RPMI7951 (cell line): ENCODE measurements at places on chromosomes 5 and 9. TPM values are rescaled to one million over a fixed set of nuclear protein-coding genes. Genes with fewer than 3 reads are reported as not detected.

DNA sequence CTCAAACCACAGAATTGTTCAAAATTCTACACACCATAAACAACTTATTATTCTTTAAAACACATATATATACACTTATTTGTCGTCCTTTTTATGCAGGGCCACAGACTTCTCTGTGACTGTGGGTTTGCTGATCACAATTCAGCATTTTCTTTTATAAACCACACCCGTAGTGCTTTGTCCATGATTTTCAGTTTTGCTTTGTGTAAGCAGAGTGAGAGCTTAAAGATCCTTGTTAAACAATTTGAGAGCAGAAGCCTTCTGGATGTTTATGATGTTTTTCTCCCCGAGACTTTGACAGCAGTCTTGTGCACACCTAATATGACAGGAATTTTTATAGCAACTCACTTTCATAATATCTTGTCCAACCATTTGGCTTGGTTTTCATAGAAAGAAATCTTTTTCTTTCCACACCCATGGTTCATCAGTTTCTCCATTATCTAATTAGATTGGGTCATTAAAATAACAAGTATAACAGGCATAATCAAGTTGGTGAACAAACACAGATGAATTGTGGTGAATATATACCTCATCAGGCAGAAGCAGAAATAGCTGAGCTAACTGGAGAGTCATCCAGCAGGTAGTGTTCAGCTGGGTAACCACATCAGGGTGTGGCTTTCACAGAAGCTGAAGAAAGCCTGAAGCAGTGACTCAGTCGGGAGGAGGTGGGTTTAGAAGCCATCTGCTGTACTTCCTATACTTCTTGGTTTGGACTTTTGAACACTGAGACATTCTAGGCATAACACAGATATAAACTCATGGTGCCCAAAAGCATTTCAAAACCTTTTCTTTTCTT is 232.8 kb downstream of the DOCK8 start:
- DNase-seq = no peak

- peak; percentile 87 for DNase-seq
Observed at GRCh38 chr5:33891788-33892619, at the start of gene ADAMTS12. TSS of gene ADAMTS12 (minus strand) at chr5:33891990. CDS start at chr5:33891856, 134 bp downstream.

GPRIN1 gene
- 4.9 and 6.2 TPM in 2 replicates for total RNA-seq

DNA sequence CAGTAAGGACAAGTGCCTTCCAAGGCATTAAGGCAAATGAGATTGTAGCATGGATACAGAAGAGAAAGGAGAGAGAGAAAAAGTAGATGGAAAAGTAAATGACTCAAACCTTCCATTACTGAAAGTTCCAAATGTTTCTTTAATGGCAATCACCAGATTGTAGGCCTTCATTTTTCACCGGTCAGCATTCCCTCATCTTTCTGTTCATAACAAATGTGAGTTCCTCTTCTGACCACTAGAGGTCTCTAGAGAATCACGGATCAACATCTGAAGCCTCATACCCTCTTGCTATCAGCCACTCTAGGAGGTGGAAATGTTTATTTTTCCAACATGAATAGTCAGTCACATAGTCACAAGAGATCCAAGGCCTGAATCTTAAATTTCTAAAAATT is 73.6 kb upstream of the RPS23 start:
- peak; percentile 81 for DNase-seq

- no peak for DNase-seq
Observed at GRCh38 chr5:115695310-115695880, 69.6 kb upstream of the TMED7 start.

ZFP2 gene
- not detected in 2 replicates for total RNA-seq

- DNase-seq = no peak
Observed at GRCh38 chr5:153546566-153546965, 56.1 kb downstream of the GRIA1 start.

- no peak for DNase-seq
Observed at GRCh38 chr5:32168460-32169033, 5.6 kb downstream of the GOLPH3 start.

DNA sequence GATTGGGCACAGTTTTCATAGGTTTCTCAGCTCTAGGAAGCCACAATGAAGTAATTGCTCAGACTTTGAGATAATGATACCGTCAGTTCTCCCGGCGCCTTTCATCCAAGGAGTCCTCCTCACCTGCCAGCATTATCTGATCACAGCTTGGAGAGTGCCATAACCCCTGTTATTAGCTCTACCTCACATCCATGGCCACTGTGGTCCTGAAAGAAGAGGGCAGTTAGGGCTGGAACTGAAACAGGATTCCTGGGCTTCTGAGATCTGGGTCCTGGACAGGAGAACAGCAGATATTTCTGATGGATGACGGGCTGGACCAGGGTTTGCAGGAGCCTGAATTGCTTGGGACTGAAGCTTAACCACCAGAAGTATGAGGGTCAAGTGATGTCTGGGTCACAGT is 13.5 kb downstream of the RGS3 start:
- no peak for DNase-seq

PCDHA4 gene
- total RNA-seq = under 0.01 and 0.12 TPM in 2 replicates

GRCh38 chr5:140178086-140178410 is 3.1 kb downstream of the CYSTM1 start:
- no peak for DNase-seq

TAS2R1 gene
- total RNA-seq = not detected in 2 replicates

DNA sequence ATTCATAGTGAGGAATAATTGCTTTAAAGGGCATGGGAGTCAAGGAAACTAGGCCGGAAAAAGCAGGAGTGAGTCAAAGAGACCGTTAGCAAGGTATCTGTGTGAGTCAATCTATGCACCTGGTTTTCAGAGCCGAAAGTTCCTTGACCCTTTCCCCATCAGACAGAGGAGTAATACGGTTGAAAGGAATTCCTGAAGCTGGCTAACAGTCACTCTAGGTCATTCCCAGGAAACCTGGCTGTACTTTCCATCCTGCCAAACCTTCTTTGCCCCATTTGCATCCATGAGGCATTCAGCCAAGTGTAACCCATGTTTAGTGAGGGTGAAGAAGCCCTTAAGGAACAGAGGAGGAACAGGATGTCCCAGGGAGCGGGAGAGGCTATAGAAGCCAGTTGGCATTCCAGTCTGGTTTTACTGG is 16.2 kb downstream of the RBM18 start:
- DNase-seq = no peak

DNA sequence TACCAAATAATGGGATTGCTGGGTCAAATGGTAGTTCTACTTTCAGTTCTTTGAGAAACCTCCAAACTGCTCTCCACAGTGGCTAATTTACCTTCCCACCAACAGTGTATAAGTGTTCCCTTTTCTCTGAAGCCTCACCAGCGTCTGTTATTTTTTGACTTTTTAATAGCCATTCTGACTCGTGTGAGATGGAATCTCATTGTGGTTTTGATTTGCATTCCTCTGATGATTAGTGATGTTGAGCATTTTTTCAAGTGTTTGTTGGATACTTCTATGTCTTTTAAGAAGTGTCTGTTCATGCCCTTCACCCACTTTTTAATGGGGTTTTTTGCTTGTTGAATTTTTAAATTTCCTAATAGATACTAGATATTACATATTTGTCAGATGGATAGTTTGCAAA is 28.4 kb upstream of the SUSD1 start:
- DNase-seq = peak; percentile 46

GRCh38 chr9:5566054-5566618 is 55.8 kb downstream of the PDCD1LG2 start:
- no peak for DNase-seq

RALGDS gene
- total RNA-seq = 12.5 and 18.9 TPM in 2 replicates

MIGA2 gene
- total RNA-seq = 13.7 and 15.6 TPM in 2 replicates

APBA1 gene
- 0.10 and 0.12 TPM in 2 replicates for total RNA-seq

QRFP gene
- total RNA-seq = not detected in 2 replicates

DNA sequence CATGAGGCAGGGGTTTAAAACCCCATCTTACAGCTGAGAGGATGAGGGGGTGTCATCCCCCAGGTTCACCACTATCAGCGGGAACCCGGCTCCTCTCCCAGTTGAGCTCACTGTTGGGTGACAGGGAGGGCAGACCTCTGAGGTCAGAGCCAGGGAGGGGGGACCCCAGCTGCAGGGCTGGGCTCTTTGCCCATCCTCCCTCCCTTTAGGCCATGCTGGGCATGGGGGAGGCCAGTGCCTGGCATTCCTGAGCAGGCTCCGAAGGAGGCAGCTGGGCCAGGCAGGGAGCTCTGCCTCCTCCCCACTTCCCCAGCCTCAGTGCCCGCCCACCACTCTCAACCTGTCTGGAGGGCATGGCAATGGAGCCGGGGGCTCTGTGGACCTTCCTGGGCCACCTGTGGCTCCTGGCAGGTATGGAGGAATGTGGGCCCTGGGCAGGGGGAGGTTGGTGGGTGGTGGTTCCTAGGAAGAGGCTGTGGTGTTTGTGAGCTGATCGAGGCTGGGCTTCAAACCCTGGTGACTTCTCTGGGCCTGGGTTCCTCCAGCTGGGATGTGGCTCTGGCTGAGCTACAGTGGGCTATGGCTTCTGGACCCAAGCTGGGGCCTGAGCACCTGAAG is 12.6 kb downstream of the CRB2 start:
- DNase-seq = no peak

GRCh38 chr5:116557669-116558271 is 16.9 kb downstream of the SEMA6A start:
- peak; percentile 13 for DNase-seq

FBP2 gene
- total RNA-seq = not detected in 2 replicates

KCNMB1 gene
- not detected in 2 replicates for total RNA-seq

GRCh38 chr9:89171693-89172092 is 6.9 kb downstream of the SHC3 start:
- no peak for DNase-seq

GPR151 gene
- not detected in 2 replicates for total RNA-seq

AMACR gene
- 8.2 and 12.6 TPM in 2 replicates for total RNA-seq

GRCh38 chr9:14218253-14218652 is 95.7 kb downstream of the NFIB start:
- DNase-seq = no peak

DNA sequence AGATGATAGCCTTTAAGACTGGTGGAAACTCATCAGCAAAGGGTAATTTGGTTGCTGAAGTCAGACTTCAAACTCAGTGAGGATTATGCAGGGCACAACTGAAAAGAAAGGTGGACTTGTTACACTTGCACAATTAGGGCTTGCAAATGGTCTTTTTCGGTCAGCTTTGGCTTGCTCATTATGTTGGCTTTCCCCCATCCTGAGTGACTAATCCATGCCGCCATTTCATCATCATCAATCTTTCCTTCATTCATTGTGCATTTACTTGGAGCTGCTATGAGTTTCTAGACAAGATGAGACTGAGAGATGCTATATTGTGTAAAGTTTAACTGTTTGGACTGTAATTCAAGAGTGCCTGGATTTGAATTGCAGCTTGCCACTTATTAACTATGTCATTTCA is 134.8 kb upstream of the PPP1R2B start:
- DNase-seq = peak; percentile 33

- DNase-seq = no peak
Observed at GRCh38 chr5:136225796-136226195, 32.8 kb upstream of the SMIM32 start.

SLC46A2 gene
- total RNA-seq = not detected in 2 replicates

- DNase-seq = no peak
Observed at GRCh38 chr5:96065685-96066385, 104.2 kb upstream of the ELL2 start.

INSL6 gene
- not detected in 2 replicates for total RNA-seq

IFNA2 gene
- not detected in 2 replicates for total RNA-seq

- DNase-seq = peak; percentile 61
Observed at GRCh38 chr9:121765021-121765950, 113.9 kb downstream of the DAB2IP start.

OR1Q1 gene
- not detected in 2 replicates for total RNA-seq

DNA sequence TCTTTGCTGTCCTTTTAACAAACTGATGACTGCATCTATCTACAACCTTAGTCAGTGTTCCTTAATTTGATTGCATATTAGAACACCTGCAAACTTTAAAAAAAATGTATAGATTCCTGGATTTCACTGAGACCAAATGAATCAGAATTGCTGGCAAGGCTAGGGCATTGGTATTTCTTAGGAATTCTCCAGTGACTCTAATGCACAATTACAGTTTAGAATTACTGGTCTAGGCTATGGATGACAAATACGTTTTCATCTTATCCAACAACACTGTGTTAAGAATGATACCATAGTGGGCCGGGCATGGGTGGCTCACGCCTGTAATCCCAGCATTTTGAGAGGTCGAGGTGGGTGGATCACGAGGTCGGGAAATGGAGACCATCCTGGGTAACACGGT is 545.9 kb upstream of the RIOK2 start:
- no peak for DNase-seq

GRCh38 chr5:54009357-54009756 is 301.0 kb downstream of the ARL15 start:
- no peak for DNase-seq

DNA sequence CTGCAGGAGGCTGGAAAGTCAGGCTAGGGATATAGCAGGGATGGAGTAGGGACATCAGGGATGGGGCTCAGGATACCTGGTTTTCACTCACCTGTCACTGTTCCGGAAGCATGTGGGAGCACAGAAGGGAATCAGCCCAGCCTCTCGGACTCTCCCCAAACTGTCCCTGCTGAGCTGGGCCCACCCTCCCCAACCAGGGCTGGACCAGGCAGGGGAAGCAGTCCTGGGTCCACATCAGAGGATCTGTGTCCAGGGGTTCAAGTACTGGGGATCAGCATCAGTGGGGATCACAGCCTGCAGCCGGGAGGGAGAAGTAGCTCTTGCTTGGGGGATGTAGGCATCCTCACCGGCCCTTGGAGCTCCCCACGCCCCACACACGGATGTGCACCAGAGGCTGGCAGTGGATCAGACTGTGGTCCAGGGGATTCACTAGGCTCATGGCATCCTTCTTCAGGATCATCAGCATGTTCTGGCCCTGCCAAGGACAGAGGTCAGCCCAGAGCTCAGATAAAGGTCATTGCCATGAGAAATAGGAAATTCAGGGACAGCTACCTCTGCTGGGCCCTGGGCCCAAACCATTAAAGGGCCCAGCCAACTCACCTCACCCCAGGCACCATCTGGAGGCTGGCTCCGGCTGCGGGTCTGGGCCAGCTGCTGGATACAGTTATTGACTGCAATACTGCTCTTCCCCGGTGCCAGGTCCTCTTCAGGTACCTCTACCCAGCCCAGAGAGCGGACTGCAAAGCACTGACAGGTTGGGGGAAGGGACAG is 2.5 kb downstream of the APBB3 start:
- no peak for DNase-seq
